AG08395 (cell line): ENCODE measurements at places on chromosomes 13 and 19.

DNA sequence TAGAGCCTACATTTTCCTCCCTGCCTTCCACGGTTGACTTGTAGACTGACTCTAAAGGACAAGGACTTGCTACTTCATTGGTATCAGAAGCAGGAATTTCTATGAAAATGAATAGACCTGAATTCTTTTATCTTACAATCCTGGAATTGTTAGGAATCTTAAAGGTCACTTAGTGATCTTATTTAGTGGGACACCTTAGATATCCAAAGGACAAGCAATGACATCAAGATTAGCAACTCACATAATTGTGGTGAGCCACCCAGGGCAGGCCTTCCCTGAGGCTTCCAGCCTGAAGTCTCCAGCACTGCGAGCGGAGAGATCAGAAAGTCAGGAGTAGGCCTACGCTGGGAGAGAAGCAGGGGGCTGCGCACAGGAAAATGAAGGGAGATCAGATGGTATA, 37.8 kb downstream of the KLF5 start:
- DNase-seq = no peak

DNA sequence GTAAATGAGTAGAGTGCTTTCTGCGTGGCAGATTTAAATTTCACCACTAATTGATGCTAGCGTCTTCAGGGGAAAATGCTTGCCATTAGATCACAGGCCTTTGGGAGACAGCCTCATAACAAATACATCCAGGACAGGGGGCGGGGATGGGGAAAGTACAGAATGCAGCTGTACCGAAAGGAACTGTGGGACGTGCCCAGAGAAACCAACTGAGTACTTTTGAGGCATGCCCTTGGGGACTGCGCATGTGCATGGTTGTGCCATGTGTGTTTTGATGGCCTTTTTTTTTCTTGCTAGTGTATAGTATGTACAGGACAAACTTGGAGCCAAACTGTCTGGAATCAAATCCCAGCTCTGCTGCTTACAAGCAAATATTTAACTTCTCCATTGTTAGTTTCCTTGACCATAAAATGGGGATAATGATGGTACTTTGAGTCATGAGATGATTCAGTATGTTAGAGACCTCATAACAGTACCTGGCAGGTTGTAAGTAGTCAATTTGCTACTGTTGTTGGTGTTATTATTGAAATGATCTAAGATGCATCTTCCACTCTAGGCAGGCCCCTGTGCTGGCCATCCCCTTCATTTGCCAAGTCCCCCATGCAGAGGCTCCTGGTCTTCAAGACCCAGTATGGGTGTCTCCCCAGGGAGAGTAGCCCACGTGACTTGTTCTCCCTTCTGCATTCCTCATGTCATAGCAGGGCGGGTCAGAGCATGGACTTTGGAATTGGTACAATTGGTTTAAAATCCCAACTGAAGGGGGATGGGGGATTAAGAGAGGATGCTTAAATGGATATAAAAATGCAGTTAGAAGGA, 68.3 kb upstream of the NPAS1 start:
- DNase-seq = peak; percentile 55

GRCh38 chr13:99290894-99291293, 16.3 kb downstream of the GPR183 start:
- DNase-seq = no peak

- DNase-seq = no peak
Observed at GRCh38 chr13:66506979-66507378, 723.2 kb downstream of the PCDH9 start.

GRCh38 chr19:21758296-21758695, 9.1 kb downstream of the ZNF100 start:
- DNase-seq = no peak
